ENCODE measurements at places on chromosomes 2 and 18.

- DNase-seq = no peak
Observed at GRCh38 chr2:230723363-230723762, 10.7 kb downstream of the CAB39 start.

DNA sequence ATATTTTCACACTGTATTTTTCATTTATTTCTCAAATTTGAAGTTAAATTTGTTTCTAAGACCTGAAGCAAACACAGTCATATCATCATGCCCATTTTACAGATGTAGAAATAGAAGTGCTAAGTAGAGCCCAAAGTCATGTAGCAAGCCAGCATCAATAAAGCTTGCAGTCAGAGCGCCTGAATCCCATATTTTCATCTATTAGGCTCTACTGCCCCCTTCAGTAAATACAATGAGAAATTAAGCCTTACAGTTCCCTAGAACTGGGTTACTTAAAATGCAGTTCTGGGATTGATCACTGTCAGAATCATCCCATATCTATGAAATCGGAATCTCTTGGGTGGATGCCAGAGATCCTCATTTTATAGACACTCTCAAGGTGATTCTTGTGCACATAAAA lies 419.9 kb downstream of the TGIF1 start:
- no peak for DNase-seq

GRCh38 chr2:213247566-213247965 lies 36.7 kb upstream of the SPAG16 start:
- DNase-seq = no peak

GRCh38 chr2:26409785-26410184 lies 8.1 kb downstream of the DRC1 start:
- DNase-seq = no peak

DNA sequence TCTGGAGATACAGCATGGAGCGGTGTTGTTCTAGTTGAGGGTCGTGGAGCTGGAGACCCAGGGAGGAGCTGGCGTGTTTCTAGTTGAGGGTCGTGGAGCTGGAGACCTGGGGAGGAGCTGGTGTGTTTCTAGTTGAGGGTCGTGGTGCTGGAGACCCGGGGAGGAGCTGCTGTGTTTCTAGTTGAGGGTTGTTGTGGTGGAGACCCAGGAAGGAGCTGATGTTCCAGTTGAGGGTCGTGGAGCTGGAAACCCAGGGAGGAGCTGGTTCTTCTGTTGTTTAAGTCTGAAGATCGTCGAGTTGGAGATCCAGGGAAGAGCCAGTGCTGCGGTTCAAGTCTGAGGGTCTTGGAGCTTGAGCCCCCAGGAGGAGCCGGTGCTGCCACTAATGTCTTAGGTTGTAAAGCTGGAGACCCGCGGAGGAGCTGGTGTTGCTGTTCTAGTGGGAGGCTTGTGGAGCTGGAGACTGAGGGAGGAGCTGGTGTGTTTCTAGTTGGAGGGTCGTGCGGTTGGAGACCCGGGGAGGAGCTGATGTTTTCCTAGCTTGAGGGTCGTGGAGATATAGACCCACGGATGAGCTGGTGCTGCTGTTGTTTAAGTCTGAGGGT lies 155.3 kb downstream of the RTP5 start:
- DNase-seq = no peak

- no peak for DNase-seq
Observed at GRCh38 chr2:205822579-205822978, 140.3 kb downstream of the NRP2 start.

DNA sequence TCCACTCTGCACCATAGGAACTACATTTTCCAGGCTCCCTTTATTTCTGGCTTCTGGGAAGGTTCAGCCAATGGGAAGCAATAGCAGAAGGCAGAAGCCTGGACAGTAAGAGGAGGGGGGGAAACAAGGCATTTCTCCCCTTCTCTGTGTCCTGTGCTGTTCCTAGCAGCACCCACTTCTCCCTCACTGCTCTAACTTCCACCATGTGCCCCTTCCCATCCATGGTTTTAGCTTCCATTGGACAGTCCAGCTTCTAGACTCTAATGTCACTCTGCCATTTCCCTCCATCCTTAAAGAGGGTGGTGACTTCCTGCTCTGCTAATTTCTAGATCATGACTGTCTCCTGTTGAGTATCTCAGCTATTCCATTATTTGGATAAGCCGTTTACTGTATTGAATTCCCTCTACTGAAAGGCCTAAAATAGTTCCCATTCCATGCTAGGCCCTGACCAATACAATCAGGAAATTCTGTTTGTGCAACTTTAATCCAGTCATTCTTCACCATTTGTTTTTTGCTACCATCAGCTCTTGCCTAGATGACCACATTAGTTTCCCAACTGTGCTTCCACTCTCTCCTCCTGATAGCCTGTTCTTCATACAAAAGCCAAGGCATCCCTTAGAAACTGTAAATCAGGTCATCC lies 20.8 kb upstream of the LYPD1 start:
- no peak for DNase-seq

DNA sequence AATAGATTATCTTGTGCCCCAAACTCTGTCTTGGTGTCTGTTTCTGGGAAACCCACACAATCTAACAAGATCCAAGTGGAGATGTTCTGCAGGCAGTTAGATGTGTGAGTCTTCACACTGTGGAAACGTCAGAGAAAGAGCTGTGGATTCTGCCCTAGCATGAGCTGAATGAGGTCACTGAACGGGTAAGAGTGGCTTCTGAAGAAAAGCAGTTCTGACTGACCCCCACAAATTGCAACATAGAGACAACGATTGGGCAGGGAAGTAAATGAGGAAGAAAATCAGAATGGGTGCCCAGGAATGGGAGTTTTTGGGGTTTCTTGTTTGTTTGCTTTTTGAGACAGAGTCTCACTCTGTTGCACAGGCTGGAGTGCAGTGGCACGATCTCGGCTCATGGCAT lies 12.9 kb upstream of the RPL37A start:
- no peak for DNase-seq

- no peak for DNase-seq
Observed at GRCh38 chr2:109614715-109615636, 812 bp downstream of the SOWAHC start.

- no peak for DNase-seq
Observed at GRCh38 chr2:238988105-238988504, 140.2 kb downstream of the TWIST2 start.

DNA sequence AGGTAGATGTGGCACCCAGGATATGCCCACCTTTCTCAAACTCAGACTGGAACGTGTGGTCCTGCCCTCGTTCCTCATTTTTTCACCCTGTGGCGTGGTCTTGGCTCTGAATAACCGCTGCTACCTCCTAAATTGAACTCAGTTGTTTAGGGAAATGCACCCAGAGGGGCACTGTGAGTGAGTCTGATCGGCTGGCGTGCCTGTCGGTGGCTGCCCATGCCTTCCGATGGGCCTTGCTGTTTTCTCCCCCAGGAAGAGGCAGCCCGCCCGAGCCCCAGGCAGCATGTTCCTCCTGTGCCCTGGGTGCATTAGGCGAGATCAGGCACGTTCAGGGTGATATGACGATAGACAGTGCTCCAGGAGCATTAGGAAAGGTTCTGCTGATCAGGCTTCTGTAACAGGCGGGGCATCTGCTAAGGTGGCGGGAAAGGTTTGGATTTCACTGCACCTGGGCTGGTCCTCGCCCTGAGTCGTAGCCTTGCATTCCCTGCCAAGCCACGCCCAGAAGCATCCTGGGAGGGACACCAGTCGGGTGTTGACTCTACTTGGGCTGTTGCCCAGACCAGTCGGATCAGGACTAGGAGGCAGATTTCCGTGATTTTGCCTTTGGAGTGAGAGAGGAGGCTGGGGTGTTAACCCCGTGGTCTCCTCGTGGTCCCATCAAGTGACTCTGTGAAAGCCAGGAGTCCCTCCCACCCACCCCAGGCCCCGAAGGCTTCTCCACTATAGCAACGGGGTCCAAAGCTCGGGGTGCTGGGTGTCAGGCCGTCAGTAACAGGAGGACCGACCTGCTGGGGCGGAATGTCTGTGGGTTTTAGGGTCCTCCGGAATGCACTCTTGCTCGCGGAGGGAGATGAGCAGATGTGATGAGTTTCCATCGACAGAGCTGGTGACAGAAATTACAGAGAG lies 75.1 kb downstream of the SH3BP4 start:
- peak; percentile 96 for DNase-seq

DNA sequence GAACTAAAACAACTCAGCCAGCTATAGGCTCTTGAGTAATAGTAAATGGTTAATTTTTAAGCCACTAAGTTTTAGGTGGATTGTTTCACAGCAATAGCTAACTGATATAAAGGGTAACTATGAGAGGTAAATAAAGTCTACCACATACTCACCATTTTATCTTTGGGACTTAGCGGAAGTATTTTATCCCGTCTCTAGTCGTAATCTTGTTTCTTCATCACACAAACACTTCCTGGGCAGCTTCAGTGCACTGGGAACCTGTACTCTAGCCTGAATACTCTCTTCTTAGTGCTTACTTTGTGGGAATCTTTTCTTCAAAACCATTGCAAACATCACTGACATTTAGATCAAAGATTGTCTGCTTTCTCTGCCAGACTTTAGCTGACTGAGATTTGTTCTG lies 360.5 kb downstream of the EPHA4 start:
- DNase-seq = no peak

DNA sequence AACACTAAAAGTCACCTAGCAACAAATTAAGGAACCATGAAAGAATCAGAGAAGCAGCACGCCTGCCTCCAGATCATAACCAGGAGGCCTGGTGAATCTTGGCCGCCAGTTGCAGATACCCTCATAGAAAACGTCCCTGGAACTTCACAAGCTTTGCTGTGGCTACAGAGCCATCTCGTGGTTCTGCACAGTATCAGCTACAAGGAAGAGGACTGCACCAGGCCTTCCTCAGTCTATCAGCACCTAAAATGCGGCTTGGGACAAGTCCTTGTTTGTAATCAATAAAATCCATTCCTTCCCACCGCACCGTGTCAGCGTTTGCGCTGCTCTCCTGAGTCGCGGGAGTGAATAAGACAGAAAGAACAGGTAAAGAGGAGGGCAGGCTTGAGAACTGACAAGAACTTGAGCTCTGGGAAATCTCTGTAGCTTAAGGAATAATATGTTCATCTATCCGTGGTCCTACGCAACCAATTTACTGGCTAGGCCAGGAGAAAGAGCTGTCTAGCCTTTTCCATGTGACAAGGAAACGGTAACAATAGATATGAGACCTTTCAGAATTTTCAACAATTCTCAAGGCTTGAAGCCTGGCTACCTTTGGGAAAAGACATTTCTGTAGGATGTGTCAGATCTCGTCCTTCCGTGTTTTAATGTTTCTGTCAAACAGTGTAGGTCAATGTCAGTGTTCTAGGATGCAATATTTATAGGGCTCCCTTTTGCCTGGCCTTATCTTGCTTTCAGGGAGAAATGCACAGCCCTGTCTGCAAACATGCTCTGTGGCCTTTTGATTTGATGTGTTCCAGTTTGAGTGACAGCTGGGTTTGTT lies 128.5 kb upstream of the RAB12 start:
- peak; percentile 24 for DNase-seq

DNA sequence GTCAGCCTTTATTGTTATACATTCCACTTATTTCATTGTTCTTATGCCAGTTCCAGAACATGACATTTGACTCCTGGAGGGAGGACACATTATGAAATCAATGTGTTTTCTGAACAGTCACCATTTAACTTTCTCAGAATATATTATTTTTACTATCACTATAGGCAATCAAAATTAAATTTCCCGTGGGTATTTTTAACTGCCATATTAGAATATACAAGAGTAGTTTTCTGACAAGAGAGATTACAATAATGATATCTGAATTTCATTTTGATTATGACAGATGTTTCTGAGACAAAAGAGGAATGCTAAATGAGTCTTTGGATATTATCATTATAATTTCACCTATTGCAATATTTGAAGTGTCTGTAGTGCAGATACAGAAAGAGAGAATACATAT lies 64.4 kb upstream of the FSIP2 start:
- no peak for DNase-seq

DNA sequence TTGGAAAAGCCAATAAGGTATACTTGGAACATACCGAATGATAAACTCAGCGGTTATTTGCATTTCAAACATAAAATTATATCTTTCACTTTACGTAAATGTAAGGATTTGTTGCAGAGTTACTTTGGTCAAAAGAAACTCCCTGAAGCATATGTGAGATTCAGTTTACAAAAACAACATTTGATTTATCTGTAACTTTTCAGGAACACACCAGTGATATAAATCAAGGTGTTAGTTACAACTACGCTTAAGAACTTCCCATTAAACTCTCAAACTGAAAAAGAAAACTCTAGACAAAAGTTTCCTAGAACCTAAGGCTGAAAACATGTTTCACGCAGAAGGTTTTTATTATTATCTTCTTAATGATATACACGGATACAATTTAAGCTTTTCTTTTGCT lies 110.6 kb upstream of the MEIS1 start:
- no peak for DNase-seq

DNA sequence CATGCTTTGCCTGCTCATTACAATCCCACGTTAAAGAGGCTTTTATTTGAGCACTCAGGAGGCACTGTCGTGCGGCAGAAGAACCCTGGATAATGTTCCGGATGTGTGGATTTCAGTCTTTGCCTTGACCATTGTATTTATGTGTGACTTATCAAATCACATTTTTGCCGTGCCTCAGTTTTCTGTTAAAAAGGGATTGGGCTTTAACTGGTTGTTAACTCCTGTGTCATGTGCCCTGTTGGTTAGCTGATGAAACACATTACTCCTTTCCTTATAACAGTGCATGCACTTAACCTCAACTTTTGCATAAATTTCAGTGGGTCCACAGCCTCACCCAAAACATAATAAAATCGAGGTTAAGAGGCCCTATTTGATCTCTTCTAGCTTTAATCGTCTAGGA lies 52.7 kb downstream of the NAB1 start:
- DNase-seq = no peak

Measured in body of pancreas (tissue), 4 donors.